ENCODE measurements at places on chromosomes 2 and 18.

DNA sequence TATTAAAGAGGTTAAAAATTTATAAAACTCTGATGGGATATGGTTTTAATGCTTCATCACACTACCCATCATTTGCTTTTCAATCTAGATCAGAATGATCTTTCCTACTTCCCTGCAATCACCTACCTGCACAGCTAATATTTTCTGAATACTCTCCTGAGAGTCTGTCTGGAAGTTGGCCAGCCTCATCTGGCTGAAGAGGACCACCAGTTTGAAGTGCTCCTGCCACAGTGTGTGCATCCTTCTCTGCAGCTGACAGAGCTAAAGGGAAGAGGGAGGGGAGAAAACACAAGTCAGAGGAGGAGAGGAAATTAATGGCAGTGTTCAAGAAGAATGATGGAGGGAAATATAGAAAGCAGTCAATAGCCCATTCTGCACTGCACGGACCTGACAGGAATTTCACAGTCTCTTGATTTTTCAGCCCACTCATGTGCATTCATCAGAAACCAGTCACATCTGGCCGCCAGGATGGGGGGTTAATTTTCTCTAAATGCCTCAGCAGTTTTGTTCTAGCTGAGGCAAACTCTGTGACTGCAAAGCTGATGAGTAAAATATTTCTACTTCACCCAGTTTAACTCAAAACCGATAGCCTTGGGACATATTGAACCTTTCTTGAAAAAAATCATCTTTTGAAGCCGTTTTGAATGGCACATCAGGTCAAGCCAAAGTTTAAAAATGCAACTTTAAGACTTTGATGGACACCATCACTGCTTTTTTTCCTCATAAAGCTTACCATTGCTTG is 201.8 kb upstream of the KLHL14 start:
- DNase-seq, result no peak

GRCh38 chr18:28003451-28003850 is 173.5 kb downstream of the CDH2 start:
- no peak for DNase-seq

GRCh38 chr2:111624411-111625156 is 259.4 kb downstream of the ANAPC1 start:
- DNase-seq, result no peak

- DNase-seq, result no peak
Observed at GRCh38 chr2:161076936-161077335, 83.3 kb upstream of the TANK start.

DNA sequence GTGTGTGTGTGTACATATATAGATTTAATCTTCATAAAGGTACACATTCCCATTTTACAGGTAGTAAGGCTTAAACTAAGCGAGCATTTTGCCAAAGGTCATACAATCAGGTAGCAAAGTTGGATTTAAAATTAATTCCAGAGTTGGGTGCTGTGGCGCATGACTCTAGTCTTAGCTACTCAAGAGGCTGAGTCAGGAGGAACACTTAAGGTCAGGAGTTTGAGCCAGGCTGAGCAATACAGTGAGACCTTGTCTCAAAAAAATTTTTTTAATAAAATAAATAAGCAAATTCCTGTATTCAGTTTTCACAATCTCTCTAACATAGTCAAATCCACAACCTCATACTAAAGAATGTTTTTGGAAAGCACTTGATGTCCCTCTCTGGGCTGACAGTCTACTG is 111.5 kb upstream of the LDLRAD4 start:
- no peak for DNase-seq

DNA sequence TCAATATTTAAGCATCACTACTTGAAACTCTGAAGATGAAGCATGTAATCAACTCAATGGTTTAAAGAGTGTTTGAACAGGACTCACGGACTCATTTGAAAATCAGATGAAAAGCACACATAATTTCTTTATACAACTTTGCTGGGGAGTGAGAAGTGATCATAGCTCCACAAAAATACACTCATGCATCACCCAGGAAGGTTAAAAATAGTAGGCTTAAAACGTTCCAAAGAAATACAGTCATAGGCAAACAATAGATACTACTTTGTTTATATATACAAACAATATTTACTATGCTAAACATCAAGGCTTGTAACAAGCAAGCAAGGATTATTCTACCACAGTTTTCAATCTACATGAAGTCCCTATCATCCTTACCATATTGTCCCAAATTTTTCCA is 11.6 kb downstream of the HNRNPLL start:
- DNase-seq, result no peak

GRCh38 chr18:49431165-49431962 is 29.1 kb downstream of the DYM start:
- no peak for DNase-seq

DNA sequence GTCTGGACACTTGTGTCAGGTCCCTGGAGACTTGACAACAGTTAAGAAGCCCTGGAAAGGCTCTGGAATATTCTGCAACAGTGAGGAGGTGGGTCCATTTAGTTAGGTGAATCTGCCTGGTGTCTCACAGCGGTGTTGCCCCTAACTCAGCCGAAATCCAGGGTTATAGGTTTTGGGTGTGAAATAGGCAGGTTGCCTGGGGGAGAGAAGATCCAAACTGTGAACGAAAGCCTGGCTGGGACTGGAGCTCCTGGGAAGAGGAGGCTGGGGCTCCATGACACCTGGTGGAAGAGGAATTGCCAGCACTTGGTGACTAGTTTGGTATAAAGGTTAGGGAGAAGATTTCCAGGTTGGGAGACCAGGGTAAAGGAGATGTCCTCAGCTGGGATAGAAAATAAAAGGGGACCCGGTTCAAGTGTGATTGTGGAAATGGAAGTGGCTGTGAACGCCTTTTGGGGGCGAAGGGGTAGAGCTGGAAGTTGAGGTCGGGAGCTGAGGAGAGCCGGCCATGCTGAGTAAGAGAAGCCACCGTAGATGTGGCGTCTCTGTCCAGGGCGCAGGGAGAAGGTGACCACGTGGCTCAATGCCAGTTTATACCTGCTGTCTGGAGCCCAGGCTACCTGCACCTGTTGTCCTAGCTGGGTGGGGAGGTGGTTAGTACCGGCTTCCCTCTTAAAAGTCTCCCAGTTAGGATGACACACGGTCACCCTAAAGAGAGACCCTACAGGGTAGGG is 3.0 kb upstream of the GAREM2 start:
- no peak for DNase-seq

- no peak for DNase-seq
Observed at GRCh38 chr2:241924069-241924908, 54.8 kb downstream of the RTP5 start.

- no peak for DNase-seq
Observed at GRCh38 chr2:54771166-54771885, 47.9 kb downstream of the EML6 start.

- no peak for DNase-seq
Observed at GRCh38 chr2:230685178-230685577, 27.5 kb upstream of the CAB39 start.

DNA sequence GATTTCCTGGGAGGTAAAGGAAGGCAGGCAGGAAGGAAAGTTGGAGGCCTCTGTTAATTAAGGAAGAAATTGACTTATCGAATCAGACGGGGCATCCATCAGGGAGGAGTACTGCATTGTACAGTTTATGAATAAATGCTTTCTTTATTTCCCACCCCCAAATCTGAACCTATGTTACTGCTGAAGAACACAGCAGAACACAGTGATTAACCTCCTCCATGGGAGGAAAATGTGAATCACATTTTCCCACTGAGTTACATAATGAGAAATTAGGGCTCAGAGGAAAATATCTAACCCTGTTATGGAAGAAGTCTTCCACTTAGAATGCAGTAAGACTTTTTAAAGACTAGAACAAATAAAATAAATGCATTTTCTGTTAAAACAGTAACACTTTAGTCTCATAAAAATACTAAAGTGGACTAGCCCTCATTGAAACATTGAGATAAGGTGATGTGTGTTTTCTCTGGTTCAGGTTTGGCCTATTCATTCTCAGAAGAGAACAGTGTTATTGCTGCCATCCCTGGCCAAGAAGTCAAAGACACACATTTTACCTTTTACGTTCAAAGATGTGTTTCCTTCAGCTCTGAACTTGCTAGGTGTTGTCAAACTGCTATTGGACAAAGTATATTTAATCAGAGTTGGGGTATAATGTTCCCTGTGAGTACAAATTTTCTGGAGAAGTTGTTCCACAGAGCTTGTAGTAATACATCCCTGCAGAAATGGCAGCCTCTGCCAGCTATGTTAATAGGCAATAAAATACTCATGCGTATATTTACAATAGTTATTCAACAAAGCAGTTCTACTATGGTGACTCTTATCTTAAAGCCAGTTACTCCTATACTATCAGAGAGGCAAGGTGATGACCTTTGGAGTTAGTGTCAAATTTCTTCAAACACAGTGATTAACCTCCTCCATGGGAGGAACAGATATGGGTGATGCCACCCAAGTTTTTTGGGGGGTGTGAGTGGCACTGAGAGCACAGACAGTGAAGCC is 11.1 kb downstream of the DNAH6 start:
- no peak for DNase-seq

DNA sequence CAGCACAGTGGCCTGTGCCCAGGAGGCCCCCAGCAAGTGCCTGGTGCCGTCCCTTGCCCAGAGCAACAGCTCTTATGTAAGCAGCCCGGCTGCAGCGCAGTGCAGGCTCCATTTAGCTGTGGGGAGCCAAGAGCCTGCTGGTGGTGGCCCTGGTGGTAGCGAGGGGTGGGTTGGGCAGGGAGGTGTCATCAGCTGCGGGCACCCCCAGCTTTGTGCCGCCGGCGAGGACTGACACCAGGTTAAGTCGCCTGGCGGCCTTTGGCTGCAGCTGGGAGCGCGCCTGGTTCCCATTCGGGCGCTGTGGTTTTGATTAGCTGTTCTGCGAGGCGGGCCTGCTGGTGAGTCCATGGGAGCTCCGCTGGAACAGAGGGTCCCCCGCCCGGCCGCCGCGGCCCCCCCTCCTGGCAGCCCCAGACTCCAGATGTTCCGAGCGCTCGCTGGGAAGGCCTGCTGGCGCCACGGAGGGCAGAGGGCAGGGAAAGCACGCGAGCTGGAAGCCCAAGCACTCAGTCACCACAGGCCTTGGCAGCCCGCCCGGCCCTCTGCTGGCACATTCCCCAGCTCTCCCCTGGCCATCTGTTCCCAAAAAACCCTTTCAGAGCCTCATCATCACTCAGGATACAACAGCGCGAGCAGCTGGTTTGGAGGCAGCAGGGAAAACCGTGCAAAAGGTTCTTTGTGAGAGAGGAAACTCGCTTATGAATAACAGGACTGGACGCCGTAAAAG is 18.4 kb downstream of the ATOH8 start:
- no peak for DNase-seq

DNA sequence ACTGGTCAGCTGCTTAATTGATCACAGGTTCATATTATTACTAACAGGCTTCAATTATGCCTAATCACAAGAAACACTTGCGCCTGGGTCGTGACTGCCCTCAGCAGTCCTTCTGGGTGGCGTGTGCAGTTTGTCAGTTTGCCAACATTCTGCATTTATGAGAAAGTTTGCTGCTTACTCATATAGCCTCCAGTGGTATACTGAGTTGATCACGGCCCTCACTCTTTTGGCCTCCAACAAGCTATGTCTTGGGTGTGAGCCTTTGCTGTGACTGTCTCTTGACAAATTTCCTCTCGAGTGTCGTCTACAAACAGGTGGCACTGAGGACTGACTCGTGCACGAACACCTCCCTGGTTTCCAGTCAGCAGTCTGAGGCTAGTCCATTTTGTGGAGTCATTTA is 27.3 kb downstream of the DCDC2C start:
- DNase-seq, result no peak

GRCh38 chr2:20352581-20353216 is 2.1 kb upstream of the PUM2 start:
- DNase-seq, result no peak

DNA sequence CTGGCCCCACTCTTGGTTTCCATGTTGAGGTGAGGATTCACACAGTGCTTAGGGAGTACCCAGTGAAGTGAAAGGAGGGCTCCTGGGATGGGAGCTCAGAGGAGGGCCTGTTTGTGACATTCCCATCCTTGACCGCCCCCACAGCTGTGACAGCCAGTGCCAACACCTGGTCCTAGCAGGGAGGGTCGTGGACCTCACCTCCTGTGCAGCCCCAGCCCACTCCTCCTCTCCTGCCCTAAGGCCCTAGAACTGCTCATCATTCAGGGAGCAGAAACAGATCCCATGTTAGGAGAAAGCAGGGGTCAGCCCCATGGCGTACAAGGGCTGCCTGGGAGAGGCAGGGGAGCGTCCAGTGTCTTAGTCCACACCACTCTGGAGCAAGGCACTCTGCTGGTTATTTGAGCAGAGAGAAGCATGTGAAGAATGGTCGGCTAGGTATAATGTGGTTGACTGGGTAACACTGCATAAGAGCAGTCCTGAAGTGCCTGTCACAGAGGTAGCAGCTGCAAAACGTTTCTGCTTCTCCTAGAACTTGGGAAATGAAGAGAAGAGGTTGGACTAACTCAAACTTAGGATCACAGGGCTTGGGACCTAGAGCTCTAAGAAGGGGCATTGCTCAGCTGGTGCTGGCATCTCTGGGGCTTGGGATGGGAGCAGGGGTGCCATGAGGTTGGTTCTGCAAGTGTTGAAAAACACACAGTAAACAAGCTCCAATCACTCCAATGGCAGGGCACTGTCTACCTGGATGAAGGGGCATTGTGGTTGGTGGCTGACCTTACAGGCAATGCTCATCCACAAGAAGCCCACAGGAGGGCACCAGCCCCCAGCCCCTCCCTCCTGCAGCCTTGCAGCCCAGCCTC is 55.6 kb downstream of the FAM168B start:
- no peak for DNase-seq

- DNase-seq, result no peak
Observed at GRCh38 chr2:38125842-38126241, 49.9 kb upstream of the CYP1B1 start.

DNA sequence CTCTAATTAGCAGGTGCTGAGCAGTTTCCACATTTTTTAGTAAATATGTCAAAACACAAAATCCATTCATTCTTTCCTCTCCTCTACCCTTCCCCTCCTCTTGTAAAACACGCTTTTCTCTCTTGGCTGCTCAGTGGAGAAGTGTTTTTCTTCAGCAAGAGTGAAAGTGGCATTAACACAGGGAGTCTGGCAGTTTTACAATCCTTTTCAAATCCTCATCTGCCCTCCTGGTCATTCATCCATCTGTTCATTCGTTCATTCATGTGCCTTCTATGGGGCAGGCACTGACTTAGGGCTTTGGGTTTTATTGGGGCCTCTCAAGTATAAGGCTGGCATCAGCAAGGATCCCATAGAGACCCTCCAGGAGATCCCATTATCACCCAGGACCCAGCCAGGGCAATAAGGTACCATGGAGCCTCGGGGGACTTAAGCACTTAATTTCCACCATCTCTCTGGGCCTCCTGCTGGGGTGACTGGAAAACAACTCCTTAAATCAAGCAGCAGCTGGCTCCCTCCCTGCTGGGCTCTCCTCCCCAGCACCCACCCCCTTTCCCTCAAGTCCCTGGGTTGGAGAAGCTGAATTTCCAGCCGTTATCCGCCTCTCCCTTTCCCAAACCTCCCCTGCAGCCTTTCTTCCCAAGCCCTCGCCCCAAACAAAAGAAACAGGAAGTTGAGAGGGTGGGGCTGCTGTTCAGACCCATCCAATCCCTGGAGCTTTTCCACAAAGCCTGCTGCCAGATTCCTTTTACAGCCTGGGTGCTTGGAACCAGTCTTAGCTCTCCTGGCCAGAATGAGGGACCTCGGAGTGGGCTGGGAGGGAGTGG is 32.6 kb downstream of the MARCHF4 start:
- no peak for DNase-seq
